Endothelial cell (in vitro differentiated cells): ENCODE measurements at places on chromosomes 2 and 18. TPM values are rescaled to one million over a fixed set of nuclear protein-coding genes. Genes with fewer than 3 reads are reported as not detected.

RIT2 gene
- not detected for total RNA-seq

FBLN7 gene
- total RNA-seq, result 0.36 TPM

PSD4 gene
- total RNA-seq, result 1.9 TPM

FSHR gene
- not detected for total RNA-seq

ACKR3 gene
- 24.8 TPM for total RNA-seq

CDH19 gene
- not detected for total RNA-seq

REG1B gene
- not detected for total RNA-seq

CPO gene
- not detected for total RNA-seq

ATL2 gene
- 38.0 TPM for total RNA-seq

DNA sequence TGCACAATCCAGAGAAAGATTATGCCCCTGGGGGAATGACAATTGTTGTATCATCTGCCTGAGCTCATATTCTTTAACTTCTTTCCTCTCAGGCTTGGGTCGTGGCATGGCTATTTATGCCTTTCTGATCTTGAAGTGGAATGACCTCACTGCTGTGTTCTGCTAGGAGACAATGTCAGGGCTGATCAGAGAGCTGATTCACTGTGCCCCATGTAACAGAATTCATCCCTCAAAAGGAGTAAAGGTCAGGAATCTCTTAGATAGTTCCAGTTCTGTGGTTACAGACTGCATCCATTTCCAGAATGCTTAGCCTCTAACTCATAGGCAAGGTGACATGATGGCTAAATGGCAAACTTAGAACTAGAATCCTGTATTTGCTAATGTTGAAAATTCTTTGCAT is 511.7 kb upstream of the CNTNAP5 start:
- H3K4me1 ChIP-seq, result no peaks in the 10 kb centered on the region
- H3K4me3 ChIP-seq, result no peak overlapping the region
- no peaks in the 10 kb centered on the region for H3K36me3 ChIP-seq
- DNase-seq, result no peak

DNA sequence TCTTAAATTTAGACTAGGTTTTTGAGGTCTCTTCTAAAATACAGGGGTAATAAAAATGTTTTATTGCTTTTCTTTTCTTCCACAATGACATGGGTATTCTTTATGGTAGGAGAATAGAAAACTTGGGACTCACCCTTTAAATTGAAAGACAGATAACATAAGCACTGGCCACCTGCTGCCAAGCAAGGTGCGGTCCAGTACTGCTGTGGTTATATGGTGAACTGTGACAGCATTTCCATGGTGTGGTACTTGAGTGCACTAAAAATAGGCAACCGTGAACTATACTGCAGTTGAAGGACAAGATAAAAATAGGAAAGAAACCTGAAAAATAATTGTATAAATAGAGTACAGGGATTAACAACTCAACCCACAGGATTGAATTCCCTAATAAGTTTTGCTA is 54.4 kb upstream of the GRB14 start:
- H3K4me1 ChIP-seq, result no peaks in the 10 kb centered on the region
- H3K4me3 ChIP-seq, result no peak overlapping the region
- H3K36me3 ChIP-seq, result no peaks in the 10 kb centered on the region
- H3K27me3 ChIP-seq, result no peaks in the 10 kb centered on the region
- no peak for DNase-seq

- H3K27me3 ChIP-seq, result no peaks in the 10 kb centered on the region
- no peak overlapping the region for H3K4me3 ChIP-seq
- DNase-seq, result no peak
- H3K36me3 ChIP-seq, result peaks cover 24% of the 10 kb centered on the region
- peaks cover 5% of the 10 kb centered on the region for H3K4me1 ChIP-seq
- no peak overlapping the region for H3K27ac ChIP-seq
These were observed 47.7 kb downstream of the RAB10 start for GRCh38 chr2:26081556-26081955.

DNA sequence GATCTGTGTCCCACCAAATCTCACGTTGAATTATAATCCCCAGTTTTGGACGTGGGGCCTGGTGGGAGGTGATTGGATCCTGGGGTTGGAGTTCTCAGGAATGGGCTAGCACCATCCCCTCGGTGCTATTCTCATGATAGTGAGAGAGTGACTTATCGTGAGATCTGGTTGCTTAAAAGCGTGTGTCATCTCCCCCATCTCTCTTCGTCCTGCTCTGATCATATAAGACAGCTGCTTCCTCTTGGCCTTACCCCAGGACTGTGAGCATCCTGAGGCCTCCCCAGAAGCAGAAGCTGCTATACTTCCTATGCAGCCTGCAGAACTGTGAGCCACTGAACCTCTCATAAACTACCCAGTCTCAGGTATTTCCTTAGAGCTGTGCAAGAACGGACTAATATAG is 163.7 kb upstream of the NDUFV2 start:
- H3K4me1 ChIP-seq, result peaks cover 7% of the 10 kb centered on the region
- H3K4me3 ChIP-seq, result no peak overlapping the region
- DNase-seq, result no peak
- H3K27ac ChIP-seq, result no peak overlapping the region

GRCh38 chr2:41949883-41950665 is 97.7 kb upstream of the PKDCC start:
- H3K4me3 ChIP-seq, result no peak overlapping the region
- H3K4me1 ChIP-seq, result peaks cover 2% of the 10 kb centered on the region
- DNase-seq, result no peak
- H3K27ac ChIP-seq, result no peak overlapping the region
- no peaks in the 10 kb centered on the region for H3K36me3 ChIP-seq

- no peak overlapping the region for H3K4me3 ChIP-seq
- H3K27me3 ChIP-seq, result no peaks in the 10 kb centered on the region
- no peak overlapping the region for H3K27ac ChIP-seq
- DNase-seq, result no peak
These were observed 66.4 kb upstream of the SLC16A14 start for GRCh38 chr2:230135130-230135525.

DNA sequence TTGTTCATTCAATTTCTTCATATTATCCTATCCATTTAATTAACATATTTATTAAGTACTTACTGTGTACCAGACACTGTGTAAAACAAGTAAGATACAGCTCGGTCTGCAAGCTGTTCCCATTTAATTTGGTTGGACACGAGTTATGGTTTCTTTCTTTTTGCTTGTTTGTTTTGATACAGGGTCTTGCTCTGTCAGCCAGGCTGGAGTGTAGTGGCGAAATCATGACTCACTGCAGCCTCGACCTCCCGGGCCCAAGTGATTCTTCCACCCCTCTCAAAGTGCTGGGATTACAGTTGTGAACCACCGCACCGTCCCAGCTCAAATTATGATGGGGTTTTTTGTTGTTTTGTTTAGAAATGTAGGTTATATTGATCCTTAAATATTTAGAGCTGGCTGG is 9.0 kb downstream of the CYBRD1 start:
- DNase-seq, result no peak
- no peaks in the 10 kb centered on the region for H3K4me1 ChIP-seq
- H3K27me3 ChIP-seq, result peaks cover 1% of the 10 kb centered on the region
- H3K27ac ChIP-seq, result no peak overlapping the region

DNA sequence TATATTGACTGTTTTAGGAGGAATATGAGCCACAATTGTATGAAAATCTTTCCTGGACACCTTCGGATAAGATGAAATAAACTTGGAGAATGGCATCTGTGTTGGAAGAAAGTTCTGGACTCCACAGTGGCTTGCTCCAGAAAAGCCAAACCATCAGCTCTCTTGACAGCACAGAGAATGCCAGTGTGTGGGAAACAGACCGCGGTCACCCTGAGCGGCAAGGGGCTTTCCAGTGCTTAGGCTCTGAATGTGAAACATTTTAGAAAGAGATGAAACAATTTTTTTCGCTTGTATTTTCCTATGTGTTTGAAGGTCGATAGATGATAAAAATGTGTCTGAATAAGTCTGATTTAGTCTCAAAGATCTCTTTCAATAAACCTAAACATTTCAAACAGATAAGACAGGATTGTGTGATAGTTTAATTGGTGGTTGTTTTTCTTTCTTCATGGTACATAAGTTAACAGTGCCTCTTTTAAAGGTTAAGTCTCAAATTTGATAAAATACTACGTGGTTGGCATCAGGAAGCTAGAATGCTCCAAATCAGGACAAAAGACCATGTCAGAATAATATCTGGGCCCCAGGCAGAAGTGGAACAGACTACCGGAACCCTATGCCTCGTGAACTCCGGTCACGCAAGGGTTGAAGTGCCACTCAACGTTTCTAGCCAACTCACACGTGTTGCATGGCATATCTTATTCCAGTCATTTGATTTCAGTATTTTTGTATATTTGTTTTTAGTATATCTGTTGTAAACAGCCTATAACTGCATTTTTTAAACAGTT is 28.9 kb downstream of the PTGR3 start:
- DNase-seq, result no peak
- H3K27me3 ChIP-seq, result peaks cover 1% of the 10 kb centered on the region
- H3K4me1 ChIP-seq, result peaks cover 3% of the 10 kb centered on the region
- H3K27ac ChIP-seq, result no peak overlapping the region

- no peak overlapping the region for H3K27ac ChIP-seq
- no peak overlapping the region for H3K4me3 ChIP-seq
- DNase-seq, result no peak
- H3K4me1 ChIP-seq, result peaks cover 70% of the 10 kb centered on the region
These were observed 83.8 kb downstream of the MAP4K4 start for GRCh38 chr2:101781326-101781725.

GRCh38 chr18:62347089-62347506 is 22.0 kb downstream of the TNFRSF11A start:
- H3K27ac ChIP-seq, result peak overlapping the region; percentile 96
- DNase-seq, result peak; percentile 26
- H3K4me3 ChIP-seq, result peak overlapping the region; percentile 70
- peaks cover 59% of the 10 kb centered on the region for H3K4me1 ChIP-seq

DNA sequence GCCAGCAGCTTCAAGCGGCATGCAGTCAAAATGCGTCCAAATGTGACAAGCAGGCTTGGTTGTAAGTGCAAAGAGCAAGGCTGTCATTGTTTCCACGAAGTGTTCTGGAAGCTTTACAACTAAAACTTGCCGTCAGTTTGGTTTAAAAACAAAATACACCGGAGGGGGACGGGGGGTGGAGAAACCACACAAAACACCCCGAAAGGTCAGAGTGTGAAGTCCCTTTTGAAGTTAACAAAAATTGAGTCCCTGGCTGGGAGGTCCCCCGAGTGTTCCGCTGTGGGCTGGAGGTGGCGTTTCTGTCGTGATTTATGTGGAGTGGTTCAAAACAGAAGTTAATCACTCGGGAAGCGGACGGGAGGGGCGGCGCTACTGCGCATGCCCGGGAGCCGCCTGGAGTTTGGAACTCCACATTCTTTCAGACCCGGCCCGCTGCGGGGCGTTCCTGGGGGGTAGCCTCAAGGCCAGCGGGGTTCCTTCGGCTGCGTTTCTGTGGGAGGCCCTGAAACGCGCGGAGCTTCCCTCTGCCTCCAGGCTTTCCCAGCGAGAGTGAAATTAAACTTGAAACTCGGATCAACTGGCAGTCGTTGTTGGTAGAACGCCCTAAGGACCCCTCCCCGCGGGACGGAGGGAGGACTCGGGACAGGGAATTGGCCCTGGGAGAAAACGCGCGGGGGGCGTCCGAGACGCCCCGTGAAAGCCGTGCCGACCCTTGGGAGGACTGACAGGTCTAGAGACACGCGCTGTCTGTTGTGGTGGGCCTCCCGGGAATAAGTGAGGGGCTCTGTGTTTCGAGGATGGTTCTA is 1.4 kb downstream of the TGIF1 start:
- H3K4me1 ChIP-seq, result peaks cover 46% of the 10 kb centered on the region
- DNase-seq, result peak; percentile 87
- H3K4me3 ChIP-seq, result peak overlapping the region; percentile 98
- peak overlapping the region; percentile 97 for H3K27ac ChIP-seq

GRCh38 chr2:12008425-12009061 is 262.1 kb downstream of the LPIN1 start:
- peaks cover 1% of the 10 kb centered on the region for H3K27me3 ChIP-seq
- H3K36me3 ChIP-seq, result no peaks in the 10 kb centered on the region
- H3K4me3 ChIP-seq, result no peak overlapping the region
- DNase-seq, result no peak
- H3K4me1 ChIP-seq, result no peaks in the 10 kb centered on the region

GRCh38 chr2:238425979-238426567 is 654 bp upstream of the ASB1 start:
- H3K36me3 ChIP-seq, result peaks cover 11% of the 10 kb centered on the region
- peak overlapping the region; percentile 64 for H3K27ac ChIP-seq
- no peak for DNase-seq
- H3K4me3 ChIP-seq, result peak overlapping the region; percentile 88
- peaks cover 21% of the 10 kb centered on the region for H3K4me1 ChIP-seq
- peaks cover 12% of the 10 kb centered on the region for H3K27me3 ChIP-seq

- DNase-seq, result no peak
- no peaks in the 10 kb centered on the region for H3K27me3 ChIP-seq
- no peak overlapping the region for H3K4me3 ChIP-seq
- no peak overlapping the region for H3K27ac ChIP-seq
- H3K4me1 ChIP-seq, result no peaks in the 10 kb centered on the region
- H3K36me3 ChIP-seq, result no peaks in the 10 kb centered on the region
These were observed 83.5 kb upstream of the SERPINE2 start for GRCh38 chr2:224122542-224122941.

GRCh38 chr18:31591628-31592027 is at the start of gene TTR:
TTR (plus strand) TSS chr18:31591877; CDS start chr18:31591903, 26 bp downstream.
- H3K4me1 ChIP-seq, result peaks cover 15% of the 10 kb centered on the region
- DNase-seq, result no peak
- no peak within 1 kb of the TSS for H3K27ac ChIP-seq
- H3K4me3 ChIP-seq, result no peak within 1 kb of the TSS
- H3K36me3 ChIP-seq, result no peaks in the 10 kb centered on the region

GRCh38 chr2:156380117-156380645 is 47.7 kb upstream of the NR4A2 start:
- H3K4me3 ChIP-seq, result no peak overlapping the region
- no peaks in the 10 kb centered on the region for H3K4me1 ChIP-seq
- H3K27me3 ChIP-seq, result no peaks in the 10 kb centered on the region
- DNase-seq, result no peak
- H3K36me3 ChIP-seq, result no peaks in the 10 kb centered on the region

GRCh38 chr18:25370391-25370790 is 18.4 kb upstream of the ZNF521 start:
- no peaks in the 10 kb centered on the region for H3K27me3 ChIP-seq
- no peak overlapping the region for H3K4me3 ChIP-seq
- H3K4me1 ChIP-seq, result peaks cover 13% of the 10 kb centered on the region
- peak; percentile 14 for DNase-seq

GRCh38 chr2:123500988-123501387 is 524.1 kb upstream of the CNTNAP5 start:
- no peak for DNase-seq
- H3K4me3 ChIP-seq, result no peak overlapping the region
- H3K4me1 ChIP-seq, result no peaks in the 10 kb centered on the region
- H3K27me3 ChIP-seq, result no peaks in the 10 kb centered on the region
- no peaks in the 10 kb centered on the region for H3K36me3 ChIP-seq

DNA sequence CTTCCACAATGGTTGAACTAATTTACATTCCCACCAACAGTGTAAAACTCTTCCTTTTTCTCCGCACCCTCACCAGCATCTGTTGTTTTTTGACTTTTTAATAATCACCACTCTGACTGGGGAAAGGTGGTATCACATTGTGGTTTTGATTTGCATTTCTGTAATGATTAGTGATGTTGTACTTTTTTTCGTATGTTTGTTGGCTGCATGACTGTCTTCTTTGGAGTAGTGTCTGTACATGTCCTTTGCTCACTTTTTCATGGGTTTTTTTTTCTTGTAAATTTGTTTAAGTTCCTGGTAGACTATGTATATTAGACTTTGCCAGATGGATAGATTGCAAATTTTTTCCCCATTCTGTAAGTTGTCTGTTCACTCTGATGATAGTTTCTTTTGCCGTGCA is 574.8 kb downstream of the KCNJ3 start:
- H3K4me1 ChIP-seq, result no peaks in the 10 kb centered on the region
- peaks cover 2% of the 10 kb centered on the region for H3K27me3 ChIP-seq
- no peak overlapping the region for H3K4me3 ChIP-seq
- DNase-seq, result no peak
